RCC 7860 (cell line): ENCODE measurements at places on chromosomes 1 and 21.

DNA sequence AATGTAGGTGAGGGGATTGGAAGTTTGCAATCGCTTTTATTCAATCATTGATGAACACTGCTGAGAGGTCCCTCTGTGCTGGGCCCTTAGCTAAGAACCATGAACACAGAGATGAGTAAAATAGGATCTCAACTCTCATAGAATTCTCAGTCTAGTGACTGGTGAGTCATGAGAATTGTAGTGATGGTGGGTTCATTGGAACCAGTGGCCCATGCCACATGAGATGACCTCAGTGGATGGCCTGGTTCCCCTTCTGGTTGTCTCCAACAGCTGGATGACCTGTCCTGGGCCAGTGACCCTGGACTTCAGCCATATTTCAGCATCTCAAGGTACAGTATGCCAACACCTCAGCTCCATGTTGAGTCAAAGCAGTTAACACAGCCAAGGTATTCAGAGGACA lies 21.3 kb upstream of the S100A10 start:
- DNase-seq: no peak

- DNase-seq: no peak
Observed at GRCh38 chr1:26285366-26286063, 5.6 kb downstream of the SH3BGRL3 start.

DNA sequence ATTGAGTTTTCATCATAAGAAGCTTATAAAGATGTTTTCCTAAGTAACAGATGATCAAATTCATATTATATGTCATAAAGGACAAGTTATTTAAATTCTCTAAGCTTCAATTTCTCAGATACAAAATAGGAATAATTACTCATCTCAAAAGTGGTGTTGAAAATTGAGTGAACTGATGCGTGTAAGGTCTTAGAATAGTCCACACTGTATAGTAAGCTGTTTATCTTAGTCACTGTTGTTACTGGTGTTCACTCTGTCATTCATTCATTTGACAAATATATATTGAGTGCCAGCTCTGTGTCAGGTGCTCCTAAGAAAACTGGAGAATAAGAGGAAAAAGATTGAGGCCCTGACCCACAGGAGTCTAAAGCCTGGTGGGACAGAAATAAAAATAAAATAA lies 186.3 kb upstream of the BRINP3 start:
- no peak for DNase-seq

DNA sequence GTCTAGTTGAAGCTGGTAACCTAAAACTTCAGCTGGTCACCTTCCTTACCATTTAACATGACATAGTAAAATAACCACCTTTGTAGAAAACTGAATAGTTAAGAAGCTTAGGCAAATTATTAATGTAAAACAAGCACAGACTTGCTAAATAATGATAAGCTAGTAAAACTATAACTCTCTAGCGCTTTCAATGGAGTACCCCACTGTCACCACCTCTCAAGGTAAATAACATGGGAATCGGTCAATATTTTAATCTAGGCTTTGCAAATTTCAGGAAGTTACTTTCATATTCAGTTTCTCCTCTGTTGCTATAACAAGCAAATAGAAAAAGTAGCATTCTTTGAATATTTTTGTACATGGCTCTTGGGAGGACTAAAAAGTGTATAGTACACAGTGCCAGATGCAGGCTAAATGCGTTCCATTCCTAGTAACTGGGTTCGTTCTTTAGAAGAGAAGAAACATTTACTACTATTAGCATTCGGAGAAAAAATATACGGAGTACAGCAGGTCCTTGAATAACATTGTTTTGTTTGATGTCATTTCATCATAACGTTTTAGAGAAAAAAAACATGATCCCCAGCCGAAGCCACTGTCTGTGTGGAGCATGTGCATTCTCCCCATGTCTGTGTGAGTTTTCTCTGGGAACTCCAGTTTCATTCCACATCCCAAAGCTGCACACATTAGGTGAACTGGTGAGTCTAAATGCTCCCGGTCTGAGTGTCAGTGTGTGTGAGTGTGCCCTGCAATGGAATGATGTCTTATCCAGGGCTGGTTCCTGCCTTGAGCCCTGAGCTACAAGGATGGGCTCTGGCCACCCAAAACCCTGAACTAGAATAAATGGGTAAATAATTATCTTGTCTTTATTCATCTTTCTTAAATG lies 52.5 kb downstream of the EPRS1 start:
- DNase-seq: no peak

- no peak for DNase-seq
Observed at GRCh38 chr1:199396456-199396855, 631.1 kb upstream of the NR5A2 start.

GRCh38 chr1:155892796-155893195 lies 18.4 kb downstream of the RIT1 start:
- DNase-seq: peak; percentile 72

- DNase-seq: no peak
Observed at GRCh38 chr1:221241592-221241991, 362.3 kb downstream of the HLX start.

DNA sequence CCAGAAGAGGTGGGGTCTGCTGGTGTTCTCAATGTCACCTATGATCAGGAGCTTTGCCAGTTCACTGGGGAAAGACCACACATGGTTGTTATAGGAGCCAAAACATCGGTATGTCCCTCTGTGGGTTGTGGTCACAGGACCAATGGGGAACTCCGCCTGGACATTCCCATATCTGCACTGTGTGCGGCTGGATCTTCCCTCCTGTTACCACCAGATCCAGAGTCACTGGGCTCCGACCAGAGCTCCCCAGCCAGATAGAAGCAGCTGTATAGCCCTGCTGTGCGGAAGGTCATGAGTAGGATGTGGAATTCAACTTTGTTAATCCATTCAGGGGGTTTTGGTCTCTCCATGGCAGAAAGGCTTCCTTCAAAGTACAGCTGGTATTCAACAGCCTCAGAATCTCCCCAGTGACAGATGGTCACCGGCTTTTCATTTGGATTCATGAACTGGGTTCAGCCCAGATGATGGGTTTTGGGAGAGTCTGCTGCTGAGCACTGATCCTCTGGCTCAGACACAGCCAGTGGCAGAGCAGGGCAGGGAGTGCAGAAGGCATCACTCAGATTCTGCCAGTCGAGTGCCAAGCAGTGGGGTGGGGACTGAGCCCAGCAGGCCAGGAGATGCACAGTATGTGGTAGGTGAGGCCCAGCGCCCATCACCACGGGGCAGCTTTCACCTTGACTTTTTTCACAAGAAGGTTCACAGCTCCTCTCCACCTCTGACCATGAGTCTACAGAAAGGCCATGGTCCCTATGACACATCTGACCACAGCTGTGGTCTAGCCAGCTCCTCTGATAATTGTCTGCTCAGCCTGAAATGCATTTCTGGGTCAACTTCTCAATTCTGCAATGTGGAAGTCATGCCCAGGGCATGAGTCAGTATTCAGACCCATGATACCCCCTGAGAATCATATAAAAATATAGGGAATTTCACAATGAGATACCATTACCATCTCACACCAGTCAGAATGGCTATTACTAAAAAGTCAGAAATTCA lies 2.9 kb upstream of the SHCBP1L start:
- DNase-seq: peak; percentile 99

GRCh38 chr1:196183941-196184340 lies 424.3 kb downstream of the KCNT2 start:
- no peak for DNase-seq
